ENCODE measurements at places on chromosomes 2 and 18.

- DNase-seq = peak; percentile 46
Observed at GRCh38 chr2:39059366-39059952, 61.4 kb downstream of the SOS1 start.

DNA sequence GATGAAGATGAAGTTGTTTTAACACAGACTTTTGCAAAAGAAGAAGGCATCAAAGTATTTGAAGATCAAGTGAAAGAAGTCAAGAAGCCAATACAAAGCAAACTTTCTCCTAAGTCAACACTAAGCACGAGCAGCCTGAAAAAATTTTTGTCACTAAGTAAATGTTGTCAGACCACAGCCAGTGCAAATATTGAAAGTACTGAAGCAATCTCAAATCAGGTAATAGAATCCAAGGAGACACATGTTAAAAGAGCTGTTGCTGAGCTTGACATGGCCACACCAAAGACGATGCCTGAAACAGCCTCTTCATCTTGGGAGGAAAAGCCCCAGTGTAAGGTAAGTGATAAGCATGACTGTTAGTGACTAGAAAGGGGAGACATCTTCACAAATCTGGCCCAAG lies 75.1 kb downstream of the FSIP2 start:
- DNase-seq = no peak

GRCh38 chr2:100588071-100588786 lies 25.4 kb downstream of the PDCL3 start:
- DNase-seq = no peak

- no peak for DNase-seq
Observed at GRCh38 chr2:215293879-215294278, 18.0 kb upstream of the ATIC start.

- DNase-seq = no peak
Observed at GRCh38 chr18:74396171-74397169, 60.6 kb downstream of the DIPK1C start.

Measured in osteoblast (primary cell).